ENCODE measurements at places on chromosomes 12 and 14. TPM values are rescaled to one million over a fixed set of nuclear protein-coding genes. Genes with fewer than 3 reads are reported as not detected.

GRCh38 chr14:100988411-100988900, 84.9 kb upstream of the RTL1 start:
- DNase-seq: no peak

- DNase-seq: no peak
These were observed 78.1 kb downstream of the KSR2 start for GRCh38 chr12:117890644-117891043.

DNA sequence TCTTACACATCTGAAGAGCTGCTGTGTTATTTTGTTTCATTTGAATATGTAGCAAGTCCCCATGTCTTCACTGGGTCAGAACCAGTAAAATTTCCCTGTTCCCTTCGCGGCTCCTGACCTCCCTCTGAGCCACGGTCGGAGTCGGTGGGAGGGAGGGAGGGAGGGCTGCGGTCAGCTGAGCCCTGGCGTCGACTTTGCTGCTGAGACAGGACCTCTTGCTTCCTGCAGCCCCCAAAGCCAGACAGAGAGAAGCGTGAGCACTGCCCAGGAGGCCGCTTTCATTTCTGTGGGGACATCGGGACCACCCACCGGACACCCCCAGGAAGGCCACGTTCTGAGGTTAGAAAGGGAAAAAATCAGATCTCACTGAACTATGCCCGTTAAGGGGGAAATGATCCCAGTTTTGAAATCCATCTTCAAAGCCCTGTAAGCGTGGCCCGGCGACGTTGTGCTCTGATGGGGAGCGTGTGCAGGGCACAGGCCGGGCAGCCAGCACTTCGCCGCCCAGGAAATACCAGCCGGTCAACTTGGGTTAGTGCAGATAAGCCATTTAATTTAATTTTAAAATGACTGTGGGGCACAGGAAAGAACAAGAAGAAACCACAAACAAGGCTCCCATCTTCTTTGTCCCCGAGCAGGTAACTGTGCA, 42.1 kb downstream of the NOC4L start:
- DNase-seq: no peak

- no peak for DNase-seq
These were observed 22.9 kb downstream of the VEZT start for GRCh38 chr12:95240556-95240955.

DNA sequence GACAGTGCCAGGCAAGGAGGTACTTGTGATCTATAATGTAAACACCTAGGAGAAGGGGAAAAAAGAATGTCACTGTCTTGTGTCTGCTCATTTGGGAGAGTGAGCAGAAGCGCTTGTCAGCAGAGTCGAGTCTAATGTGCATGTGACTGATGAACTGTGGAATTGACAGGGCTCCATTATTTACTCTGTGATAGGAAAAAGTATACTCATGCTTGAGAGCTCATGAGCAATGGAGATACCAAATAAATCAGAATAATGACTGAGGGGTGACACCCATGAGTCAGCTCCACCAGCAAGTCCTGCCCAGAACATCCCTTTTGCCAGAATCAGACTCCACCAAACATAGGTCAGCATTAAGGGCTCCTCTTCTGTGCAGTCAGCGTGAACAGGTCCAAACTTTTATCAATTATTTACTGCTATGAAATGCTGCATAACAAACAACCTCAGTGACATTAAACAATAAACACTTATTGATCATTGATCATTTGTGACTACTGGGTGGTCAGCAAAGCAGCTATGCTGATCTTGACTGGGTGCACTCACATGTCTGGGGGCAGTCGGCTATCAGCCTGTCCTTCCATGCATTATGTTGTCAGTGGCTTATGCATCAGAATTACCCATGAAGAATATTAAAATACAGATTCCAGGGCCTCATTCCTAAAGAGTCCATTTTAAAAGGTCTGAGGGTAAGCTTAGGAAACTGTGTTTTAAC, 29.2 kb upstream of the WSCD2 start:
- no peak for DNase-seq

DNA sequence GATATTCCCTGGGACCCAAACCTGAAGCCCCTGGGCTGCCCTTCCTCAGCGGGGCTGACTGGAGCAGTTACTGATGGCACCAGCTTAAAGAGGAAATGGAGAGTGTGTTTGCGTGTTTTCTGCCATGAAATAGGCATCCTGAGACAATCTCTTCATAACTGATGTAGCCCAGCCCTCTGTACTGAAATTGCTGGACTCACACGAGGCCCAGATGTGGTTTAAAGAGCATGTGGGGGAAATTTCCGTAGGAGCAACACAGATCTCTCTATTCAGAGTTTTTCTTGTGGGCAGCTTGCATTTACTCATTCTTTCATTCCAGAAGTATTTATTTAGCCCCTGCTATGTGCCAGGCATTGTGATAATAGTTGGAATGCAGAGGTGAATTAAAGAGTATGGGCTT, 782.1 kb upstream of the TBX3 start:
- DNase-seq: no peak

GRCh38 chr14:77640756-77641533, 24.5 kb upstream of the SPTLC2 start:
- no peak for DNase-seq

DNA sequence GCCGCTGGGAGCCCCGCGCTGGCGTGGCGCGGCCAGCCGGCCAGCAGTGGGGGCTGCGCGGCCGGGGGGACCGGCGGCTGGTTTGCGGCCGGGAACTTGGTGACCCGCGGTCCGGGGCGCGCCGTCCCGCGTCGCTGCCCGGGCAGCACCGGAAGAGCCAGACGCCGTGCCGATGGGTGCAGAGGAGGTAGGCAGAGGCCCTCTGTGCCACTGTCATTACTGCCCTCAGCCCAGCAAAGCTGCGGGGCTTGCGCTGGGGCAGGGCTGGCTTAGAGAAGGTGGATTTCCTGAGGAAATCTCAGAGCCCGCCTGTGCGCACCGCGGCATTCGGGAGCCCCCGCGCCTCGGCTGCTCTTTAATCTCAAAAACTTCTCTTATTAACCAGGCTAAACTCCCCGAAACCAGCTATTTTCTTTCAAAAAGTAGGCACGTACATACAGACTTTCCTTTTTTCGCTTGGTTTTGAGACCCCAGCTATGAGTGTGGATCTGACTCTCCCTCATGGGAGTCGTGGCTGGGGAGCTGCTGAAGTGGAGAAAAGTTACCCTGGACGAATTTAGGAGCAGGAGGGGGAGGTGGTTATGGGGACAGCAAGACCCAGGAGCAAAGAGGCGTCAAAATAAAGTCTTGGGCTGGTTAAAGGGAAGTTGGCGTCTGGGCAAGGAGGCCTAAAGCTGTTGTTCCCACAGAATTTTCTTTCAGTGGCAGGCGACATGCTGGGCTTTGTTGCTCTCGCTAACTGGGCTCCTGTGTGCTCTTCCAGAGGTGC, 802 bp downstream of the SUSD6 start:
- DNase-seq: peak; percentile 49

DNA sequence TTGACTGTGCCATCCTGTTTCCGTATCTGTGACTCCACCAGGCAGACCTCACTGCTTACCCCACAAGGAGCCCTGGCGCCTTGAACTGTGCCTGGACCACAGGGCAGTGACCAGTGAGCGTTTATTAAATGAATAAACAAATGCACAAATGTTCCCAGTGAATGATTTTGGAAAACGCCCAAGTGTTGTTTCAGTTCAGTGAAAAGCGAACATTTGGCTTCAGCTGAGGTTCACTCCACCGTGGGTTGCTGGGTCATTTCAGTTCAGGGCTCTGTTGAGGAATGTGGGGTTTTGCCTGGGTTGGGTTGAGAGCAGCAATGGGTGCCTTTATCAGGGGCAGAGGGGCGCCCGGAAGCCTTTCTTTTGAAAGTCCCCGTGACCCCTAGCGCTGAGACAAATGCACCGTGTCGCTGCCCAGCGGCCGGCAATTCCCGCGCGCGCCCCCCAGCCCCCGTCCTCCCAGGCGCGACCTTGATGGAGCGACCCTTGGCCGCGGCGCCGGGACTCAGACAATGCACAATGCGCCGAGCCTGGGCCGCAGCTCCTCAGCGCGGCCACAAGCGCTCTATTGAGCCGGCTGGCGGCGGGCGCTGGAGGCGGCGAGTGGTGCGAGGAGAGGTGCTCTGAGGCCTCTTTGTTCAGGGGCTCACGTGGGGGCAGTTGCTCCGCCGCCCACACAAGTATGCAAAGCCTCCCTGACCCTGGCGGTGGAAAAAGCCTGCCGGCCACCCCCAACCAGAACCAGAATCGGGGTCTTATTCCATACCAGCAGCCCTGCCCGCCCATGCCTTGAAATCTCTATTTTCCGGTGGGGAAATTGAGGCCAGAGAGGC, 40.5 kb upstream of the CLMN start:
- peak; percentile 52 for DNase-seq

DNA sequence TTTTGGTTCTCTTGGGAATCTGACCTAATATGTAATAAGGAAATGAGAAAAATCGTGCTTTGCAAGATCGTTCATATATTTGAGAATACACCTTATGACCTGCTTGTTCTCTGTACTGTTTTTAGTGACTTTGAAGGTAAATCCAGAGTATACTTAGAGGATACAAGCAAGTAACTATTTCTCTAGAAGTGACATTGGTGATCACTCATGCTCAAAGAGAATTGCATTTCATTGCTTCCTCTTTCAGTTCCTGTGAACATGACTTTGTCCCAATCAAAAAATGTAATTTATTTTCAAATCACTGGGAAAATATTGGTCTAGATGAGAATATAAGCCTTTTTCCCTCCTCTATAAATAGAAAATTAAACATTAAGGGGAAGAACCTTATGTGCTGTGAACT, 2.7 kb downstream of the KTN1 start:
- DNase-seq: no peak

DNA sequence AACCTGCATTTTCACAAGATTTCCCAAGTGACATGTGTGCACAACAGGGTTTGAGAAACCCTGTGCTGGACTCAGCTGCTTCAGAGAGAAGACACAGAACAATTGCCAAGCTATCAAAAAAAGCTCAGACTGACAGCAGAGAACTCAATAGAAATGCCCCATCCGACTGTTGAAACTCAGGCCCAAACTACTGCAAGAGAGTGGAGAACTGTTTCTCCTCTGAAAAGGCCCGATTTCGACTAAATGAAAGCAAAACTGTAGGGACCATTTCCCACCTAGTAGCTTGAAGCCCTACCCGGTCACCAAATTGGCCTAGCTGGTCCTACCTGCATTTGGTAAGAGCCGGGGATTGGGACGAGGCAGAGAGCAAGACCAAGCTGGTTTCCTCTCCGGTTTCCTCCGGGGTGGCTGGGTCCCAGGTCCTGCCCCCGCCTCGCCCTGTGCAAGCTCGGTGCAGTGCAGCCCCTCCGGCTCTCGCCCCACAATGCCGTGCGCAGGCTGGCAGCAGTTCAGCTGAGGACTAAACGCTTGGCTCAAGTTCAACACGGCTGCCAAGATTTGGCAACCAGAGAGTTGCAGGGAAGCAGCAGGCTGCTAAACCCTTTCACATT, 1180.6 kb downstream of the VRK1 start:
- peak; percentile 88 for DNase-seq

- no peak for DNase-seq
These were observed 4.8 kb upstream of the TNS2 start for GRCh38 chr12:53044896-53045695.

DNA sequence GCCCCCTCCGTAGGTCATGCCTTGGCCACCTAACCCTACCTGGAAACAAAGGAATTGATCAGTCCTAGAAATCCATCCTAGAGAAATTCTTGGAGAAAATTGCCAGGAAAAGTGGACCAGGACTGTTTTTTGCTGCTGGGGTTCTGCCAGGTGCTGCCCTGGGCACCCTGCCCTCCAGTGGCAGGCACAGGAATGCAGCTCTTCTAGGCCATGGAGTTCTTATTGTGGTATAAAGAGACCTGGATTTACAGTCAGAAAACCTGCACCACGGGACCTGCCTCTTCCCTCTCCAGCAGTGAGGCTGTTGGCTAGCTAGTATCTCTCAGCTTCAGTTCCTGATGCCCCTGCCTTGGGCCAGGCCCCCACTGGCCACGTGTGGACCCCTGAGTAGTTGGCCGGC, 59.7 kb downstream of the SLC24A4 start:
- DNase-seq: no peak

DNA sequence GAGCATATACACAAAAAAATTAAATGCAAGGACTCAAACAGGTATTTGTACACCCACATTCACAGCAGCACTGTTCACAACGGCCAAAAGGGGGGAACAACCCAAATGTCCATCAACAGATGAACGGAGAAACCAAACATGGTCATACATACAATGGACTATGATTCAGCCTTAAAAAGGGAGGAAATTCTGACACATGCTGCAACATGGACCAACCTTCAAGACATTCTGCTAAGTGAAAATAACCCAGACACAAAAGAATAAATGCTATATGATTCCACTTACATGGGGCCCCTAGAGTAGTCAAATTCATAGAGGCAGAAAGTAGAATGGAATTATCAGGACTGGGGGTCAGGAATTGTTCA, 29.5 kb downstream of the ACTN1 start:
- no peak for DNase-seq

GRCh38 chr12:47397664-47398281, 308.1 kb downstream of the RPAP3 start:
- DNase-seq: no peak

GRCh38 chr12:105365231-105365630, 34.7 kb downstream of the C12orf75 start:
- no peak for DNase-seq

The MGP gene
- total RNA-seq: 231 TPM

The KIF5A gene
- 0.08 TPM for total RNA-seq

The HPD gene
- total RNA-seq: 2.7 TPM

The RFX4 gene
- not detected for total RNA-seq

The DNAJC22 gene
- total RNA-seq: 0.16 TPM

The TCL1B gene
- not detected for total RNA-seq

The TGM1 gene
- 1.1 TPM for total RNA-seq

Data from Right ventricle myocardium superior (tissue), 1 donor.